ENCODE measurements at places on chromosomes 1 and 21. TPM values are rescaled to one million over a fixed set of nuclear protein-coding genes. Genes with fewer than 3 reads are reported as not detected.

DIO1 gene
- total RNA-seq, result not detected

LAMC1 gene
- not detected for total RNA-seq

NHLH1 gene
- total RNA-seq, result 0.46 TPM

PLPP3 gene
- total RNA-seq, result not detected

GPX7 gene
- total RNA-seq, result 13.8 TPM

FCRL5 gene
- total RNA-seq, result not detected

FYB2 gene
- total RNA-seq, result not detected

GRCh38 chr1:1137256-1138045 is 21.6 kb upstream of the C1orf159 start:
- peak; percentile 76 for DNase-seq

- no peak for DNase-seq
Measured at GRCh38 chr1:233151861-233152260, 143.7 kb downstream of the PCNX2 start.

DNA sequence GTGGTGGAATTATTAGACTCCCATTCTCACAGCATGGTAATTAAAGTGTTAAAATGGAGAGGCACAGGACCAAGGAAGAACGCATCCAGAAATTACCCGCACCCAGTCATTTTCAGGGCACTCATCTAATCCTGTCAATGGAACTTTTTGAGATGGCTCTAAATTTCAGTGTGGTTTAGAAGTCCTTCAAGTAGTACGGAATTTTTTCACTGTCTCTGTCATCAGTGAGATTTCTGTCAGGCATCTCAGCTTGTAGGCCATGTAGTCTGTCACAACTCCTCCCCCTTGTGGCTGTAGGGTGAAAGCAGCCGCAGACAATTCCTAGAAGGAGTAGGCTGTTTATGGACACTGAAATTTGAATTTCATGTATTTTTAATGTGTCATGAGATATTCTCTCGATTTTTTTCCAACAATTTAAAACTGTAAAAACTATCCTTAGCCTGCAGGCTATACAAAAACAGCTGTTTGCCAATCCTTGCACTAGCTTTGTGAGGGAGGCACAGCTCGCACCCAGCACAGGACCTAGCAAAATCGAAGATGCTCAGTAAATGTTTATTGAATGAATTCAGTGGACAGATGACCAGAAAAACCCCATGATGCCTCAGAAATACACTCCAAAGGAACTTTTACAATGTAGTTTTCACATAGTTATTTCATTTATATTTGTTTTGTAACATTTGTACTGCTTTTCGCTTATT is 6.6 kb upstream of the NUP133 start:
- peak; percentile 50 for DNase-seq

DNA sequence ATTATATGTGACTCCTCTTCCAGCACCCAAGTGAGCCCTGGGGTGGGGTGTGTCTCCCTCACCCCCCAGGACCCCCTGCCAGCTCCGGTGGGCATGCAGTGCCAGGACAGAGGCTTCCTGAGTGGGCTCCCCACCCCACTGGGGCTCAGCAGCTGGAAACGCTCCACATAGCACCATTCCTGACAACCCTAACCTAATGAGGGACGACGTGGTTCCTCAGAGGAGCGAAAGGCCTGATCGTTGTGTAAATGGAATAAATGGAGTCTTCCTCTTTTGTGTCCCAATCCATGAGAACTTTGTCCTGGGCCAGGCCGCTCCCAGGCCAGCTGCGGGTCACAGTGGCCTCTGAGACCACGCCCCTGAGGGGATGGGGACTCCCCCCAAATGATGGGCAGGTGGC is 1.8 kb upstream of the TSPEAR start:
- no peak for DNase-seq

GRCh38 chr1:203526572-203526971 is 32.6 kb downstream of the OPTC start:
- no peak for DNase-seq

DNA sequence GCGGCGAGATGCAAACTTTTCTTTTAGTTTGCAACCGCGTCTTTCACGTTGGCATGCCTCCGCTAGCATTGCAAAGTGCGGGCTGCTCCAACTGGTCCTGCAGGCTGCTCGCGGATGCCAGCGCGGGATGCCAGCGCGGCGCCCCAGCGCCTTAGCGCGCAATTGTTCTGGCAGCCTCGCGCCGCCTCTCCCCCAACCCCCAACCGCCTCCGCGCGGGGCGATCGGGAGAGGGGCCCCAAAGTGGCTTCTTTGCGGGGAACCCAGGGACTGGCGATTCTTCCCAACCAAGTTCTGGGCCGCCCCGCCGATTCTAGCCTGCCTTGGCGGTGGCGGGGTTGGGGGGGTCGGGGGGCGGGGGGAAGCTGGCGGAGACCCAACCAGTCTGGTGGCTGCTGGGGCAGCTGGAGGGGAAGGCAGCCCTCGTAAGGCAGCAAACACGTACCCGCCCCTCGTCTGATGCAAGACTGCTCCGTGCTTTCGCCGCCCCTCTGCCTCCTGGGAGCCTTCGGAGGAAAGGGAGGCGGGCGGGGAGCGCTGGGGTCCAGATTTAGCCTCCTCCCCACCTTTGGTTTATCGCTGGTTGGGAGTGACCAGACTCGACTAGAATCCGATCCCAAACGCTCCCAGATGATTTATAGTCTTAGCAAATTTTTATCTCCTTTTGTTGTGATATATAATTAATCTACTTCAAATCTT is 756 bp downstream of the PHGDH start:
- no peak for DNase-seq

- no peak for DNase-seq
Measured at GRCh38 chr1:11504599-11504998, 25.6 kb downstream of the DISP3 start.

DNA sequence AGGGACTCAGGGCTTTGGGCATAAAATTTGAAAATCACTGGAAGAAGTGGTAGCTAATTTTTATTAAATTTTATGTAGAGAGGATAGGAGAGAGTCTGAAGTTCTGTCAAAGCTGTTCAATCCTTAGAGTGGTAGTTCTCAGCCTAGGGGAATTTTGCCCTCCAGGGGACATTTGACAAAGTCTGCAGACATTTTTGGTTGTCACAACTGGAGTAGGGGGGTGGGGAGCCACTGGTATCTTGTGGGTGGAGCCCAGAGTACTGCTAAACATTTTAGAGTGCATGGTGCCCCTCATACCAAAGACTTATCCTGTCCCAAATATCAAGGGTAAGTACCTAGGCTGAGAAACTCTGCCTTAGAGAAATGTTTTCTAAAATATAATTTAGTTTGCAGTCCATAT is 30.2 kb downstream of the RASAL2 start:
- DNase-seq, result no peak

- DNase-seq, result no peak
Measured at GRCh38 chr1:18939398-18940302, 16.8 kb downstream of the IFFO2 start.

GRCh38 chr1:42417166-42417565 is 36.6 kb downstream of the RIMKLA start:
- no peak for DNase-seq

GRCh38 chr1:230922620-230923019 is 54.3 kb upstream of the C1orf198 start:
- no peak for DNase-seq

Measured in activated naive CD4-positive, alpha-beta T cell treated with anti-CD3 and anti-CD28 coated beads, Interleukin-2, amount 50 U/mL, for 72 hours (primary cell).